Esophagus squamous epithelium (tissue), 5 donors: ENCODE measurements at places on chromosomes 5 and 9.

DNA sequence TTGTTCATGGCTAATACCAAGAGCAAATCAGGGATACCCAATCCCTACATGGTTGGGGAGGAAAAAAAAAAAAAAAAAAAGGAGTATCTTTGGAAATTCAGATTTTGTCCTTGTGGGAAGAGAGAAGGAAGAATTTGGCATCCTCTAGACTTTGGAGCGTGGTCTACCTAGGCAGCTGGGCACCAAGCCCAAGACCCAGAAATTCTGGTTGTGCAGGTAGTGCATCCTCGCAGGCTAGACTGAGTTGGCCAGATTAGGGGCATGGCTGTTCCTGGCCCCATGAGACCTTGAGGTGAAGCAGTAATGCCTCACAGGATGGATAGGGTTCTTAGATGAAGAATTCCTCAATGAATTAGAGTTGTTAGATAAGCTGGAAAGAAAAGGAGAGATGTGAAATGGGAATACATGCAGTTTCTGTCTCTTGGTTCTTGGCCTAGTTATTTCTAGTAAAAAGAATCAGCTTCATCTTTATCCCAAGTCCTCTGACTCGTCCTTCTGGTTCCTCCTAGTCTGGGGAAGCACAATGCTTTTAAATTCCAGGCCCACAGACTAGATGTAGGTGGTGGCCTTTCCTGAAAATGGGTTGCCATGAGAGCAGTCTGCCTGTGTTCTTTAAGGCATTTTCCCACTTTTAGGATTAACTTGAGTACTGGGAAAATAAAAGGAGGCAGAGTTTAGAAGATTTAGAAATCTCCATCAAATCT lies 140.5 kb upstream of the RUSC2 start:
- DNase-seq: no peak

GRCh38 chr9:110329639-110330230 lies 7.9 kb downstream of the TXNDC8 start:
- DNase-seq: no peak

DNA sequence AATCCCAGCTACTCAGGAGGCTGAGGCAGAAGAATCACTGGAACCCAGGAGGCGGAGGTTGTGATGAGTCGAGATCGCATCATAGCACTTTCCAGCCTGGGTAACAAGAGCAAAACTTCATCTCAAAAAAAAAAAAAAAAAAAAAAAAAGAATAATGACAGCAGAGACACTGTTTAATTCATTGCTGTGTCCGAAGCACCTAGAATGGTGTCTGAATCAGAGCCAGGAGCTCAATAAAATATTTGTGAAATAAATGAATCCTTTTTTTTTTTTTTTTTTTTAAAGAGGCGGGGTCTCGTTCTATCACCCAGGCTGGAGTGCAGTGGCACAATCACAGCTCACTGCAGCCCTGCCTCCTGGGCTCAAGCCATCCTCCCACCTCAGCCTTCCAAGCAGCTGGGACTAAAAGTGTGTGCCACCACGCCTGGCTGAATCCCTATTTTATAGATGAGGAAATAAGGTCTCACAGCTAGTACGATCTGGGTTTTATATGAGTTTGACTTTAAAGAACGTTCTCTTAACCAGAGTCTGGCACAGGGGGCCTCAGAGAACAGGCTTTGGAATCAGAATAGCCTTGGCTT lies 47.8 kb downstream of the THOC3 start:
- DNase-seq: no peak

GRCh38 chr5:172450861-172451695 lies 3.2 kb downstream of the SH3PXD2B start:
- DNase-seq: no peak

GRCh38 chr9:76650692-76651091 lies 113.5 kb upstream of the PCA3 start:
- no peak for DNase-seq

DNA sequence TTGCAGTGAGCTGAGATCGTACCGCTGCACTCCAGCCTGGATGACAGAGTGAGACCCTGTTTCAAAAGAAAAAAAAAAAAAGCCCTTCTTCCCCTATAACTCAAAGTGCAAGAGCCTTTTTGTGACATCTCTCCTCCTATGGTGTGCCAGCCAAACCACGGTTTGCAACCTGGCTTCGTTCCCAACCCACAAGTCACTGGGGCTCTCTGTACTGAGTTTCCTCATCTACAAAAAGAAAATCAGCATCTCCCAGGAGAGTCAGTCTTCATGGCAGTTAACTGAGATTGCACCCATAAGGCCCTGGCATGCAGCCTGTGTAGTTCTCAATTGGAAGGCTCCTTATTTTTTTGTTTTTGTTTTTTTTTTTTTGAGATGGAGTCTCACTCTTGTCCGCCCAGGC lies 14.8 kb downstream of the ODF2 start:
- no peak for DNase-seq

DNA sequence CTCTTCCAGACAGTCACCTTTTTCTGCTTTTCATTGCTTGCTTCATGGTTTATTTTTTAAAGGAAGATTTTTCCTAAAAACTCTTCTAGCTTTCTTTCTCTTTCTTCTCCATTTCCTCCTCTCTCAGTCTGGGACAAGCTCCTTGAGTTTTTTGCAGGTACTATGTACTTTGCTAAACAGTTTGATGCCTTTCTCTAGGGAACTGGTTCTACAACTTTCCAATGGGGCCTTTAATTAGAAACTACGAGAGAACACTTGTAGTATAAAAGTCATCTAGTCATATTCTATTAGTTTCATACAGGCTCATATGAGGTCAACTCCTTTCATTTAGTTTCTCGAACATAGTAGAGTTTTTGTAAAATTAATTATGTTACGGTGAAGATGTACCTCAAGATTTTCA lies 189.6 kb downstream of the DOCK8 start:
- DNase-seq: no peak

DNA sequence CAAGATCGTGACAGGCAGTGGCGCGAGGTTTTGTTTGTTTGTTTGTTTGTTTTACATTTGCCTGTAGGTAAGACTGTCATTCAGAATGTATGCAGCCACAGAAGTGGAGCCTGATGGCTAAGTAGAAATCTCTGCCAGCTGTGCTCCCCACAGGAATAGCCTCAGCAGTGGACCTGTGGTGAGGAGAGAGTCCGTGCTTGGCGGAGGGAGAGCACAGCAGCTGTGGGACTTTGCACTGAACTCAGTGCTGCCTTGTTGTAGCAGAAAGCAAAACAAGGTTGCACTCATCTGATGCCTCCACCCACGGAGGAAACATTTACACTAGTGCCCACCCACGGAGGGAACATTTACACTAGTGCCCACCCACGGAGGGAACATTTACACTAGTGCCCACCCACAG lies 4.4 kb upstream of the ZNF782 start:
- DNase-seq: no peak

GRCh38 chr9:121285835-121286687 lies 18.1 kb downstream of the GSN start:
- no peak for DNase-seq

GRCh38 chr5:79480991-79481390 lies 32.9 kb downstream of the HOMER1 start:
- no peak for DNase-seq

DNA sequence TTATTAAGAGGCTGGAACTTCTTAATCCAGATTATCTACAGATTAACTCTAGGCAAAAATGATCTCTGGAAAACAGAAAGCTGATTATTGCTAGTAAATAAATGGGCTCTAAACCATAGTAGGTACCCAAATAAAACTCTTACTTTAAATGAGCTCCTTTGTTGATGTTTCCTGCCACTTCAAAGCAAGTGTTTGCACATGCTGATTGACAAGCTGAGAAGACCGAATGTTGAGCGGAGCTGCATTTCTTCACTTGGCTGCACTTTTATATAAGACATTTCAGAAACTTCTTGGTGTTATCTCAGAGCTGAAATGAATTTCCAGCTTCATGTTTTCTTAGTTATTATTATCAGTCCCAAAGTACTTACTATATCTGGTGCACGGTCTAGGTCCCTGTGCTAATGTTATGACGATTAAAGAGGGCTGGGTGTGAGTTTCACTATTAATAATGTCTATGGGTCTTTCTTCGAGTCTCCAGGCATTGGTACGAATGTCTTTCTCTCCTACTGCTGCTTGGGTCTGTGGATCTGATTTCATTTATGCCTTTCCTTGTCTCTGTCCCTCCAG lies 58.6 kb upstream of the CTXN3 start:
- no peak for DNase-seq

- no peak for DNase-seq
These were observed 51.3 kb upstream of the SLC30A5 start for GRCh38 chr5:69042500-69042899.

DNA sequence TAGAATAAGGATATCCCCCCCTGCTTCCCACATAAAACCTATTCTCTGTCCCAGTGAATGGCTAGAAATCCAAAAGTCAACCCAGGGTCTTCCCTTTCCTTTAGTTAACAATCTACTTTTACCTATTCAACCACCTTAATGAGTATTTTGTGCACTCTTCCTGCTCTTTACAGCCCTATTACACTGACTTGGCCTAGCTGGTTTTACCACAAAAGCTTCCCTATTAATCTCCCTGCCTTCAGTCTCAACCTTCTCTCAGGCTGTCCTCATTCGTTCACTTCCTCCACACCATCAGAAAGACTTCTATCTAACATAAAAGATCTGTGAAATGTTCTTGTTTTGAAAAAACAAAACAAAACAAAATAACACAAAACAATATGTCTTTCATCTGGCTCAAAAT lies 16.2 kb downstream of the CTNNAL1 start:
- no peak for DNase-seq

DNA sequence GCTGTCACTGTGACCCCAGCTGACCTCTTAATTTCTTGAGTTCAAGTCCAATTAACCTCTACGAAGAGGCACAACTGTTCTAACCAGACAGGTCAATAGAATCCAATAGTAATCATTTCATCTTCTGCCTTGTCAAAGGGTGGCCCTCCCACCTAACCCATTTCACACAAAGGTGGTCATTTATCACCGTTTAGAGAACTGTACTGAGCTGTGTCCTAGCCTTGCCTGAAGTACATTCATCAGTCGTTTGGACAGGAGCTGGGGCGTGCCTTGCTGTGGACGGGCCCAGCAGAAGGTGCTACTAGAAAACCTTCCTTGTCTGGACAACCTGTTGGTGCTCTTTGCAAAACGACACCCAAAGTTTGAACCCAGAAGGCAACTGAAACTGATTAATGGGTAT lies 605.4 kb downstream of the ISL1 start:
- DNase-seq: no peak

GRCh38 chr5:14102666-14103065 lies 40.5 kb upstream of the TRIO start:
- DNase-seq: no peak

GRCh38 chr5:28567048-28567447 lies 1528.7 kb upstream of the CDH9 start:
- DNase-seq: no peak

- no peak for DNase-seq
These were observed 718 bp downstream of the OR5C1 start for GRCh38 chr9:122789256-122790046.

- no peak for DNase-seq
These were observed 10.0 kb downstream of the NAIF1 start for GRCh38 chr9:128056887-128057723.

DNA sequence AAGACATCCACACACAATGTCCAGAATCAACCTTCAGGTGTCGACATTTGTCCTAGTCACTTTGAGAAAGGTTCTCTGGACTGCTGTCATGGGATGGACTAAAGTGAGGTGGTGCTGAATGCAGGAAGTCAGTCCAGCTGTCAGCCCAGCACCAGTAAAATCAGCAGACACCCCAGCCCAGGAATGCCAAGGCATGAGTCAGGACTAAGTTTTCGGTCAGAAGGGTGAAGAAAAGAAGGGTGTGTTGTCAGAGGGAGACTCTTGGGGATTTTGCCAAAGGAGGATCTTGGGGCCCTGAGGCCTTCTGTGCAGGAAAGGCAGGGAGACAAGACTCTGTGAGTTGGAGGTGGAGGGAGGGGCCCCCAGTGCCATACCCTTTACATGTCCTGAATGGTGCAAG lies 69.0 kb upstream of the XPA start:
- no peak for DNase-seq

- DNase-seq: no peak
These were observed 29.5 kb downstream of the MTAP start for GRCh38 chr9:21831841-21832509.

DNA sequence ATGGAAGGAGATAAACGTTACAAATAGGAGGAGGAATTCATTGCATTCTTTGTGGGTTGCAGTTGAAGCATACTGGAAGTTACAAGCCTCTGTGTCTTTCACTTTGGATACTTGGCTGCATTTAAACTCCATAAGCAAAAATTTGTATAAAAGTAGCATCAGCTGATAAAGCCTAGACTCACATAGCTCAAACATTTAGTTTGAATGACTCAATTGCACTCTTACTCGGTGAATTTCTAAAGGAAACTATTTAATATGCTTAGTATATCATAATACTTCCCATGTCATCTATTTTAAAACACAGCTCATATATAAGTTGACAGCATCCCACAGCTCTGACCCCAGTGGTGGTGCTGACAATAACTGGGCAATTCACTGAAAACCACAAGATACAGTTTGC lies 596.6 kb upstream of the ZNF608 start:
- no peak for DNase-seq

DNA sequence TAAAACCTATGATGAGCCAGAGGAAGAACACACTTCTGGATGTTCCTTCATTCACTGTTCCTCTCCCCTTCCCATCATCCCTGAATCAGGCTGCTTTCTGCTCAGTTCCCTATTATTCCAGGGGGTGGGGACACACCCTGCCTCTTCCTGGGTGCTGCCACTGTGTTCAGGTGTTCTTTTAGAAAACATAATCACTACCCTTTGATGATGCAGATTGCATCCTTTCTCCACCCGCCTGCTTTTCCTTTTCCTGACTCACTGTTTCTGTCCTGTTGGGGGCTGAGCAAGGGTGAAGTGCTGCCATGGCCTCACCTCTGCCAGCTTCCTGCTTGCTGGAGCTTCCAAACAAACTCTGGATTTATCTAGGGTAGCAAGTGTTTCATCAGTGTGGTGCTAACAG lies 331.9 kb upstream of the GRIA1 start:
- no peak for DNase-seq

GRCh38 chr9:23686257-23686656 lies 139.8 kb downstream of the ELAVL2 start:
- DNase-seq: no peak

DNA sequence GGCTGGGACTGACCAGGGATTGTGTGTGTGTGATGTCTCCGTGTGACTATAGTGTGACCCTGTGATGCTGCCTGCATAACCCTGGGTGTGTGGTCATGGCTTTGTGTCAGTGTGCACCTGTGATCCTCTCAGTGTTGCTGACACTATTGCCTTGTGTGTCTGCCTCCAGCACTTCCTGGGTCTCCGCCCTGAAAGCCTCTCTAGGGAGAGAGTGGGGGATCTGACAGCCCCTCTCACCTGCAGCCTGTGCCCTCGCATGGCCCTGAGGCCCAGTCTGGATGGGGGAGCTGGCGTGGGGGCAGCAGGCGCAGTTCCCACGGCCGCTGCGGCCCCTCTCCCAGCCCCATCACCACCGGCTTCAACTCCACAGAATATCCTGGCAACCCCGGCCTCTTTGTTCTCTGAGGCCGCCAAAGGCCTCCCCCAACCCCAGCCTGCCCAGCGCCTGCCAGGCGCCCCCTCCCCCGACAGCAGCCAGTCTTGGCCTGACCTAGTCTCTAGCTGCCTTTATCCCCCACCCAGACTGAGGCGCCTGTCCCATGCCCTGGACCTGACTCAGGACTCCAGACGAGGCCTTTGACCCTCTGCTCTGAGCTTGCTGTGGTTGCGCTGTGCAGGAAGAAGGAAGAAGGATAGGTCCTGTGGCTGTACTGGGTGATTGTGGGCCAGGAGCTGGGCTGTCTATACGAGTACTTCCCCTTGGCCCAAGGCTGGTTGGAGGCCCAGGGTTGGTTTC lies 38.7 kb downstream of the CXXC5 start:
- no peak for DNase-seq
